ENCODE measurements at places on chromosomes 6 and 20.

GRCh38 chr20:24257171-24257570, 212.3 kb upstream of the SYNDIG1 start:
- no peak for DNase-seq

DNA sequence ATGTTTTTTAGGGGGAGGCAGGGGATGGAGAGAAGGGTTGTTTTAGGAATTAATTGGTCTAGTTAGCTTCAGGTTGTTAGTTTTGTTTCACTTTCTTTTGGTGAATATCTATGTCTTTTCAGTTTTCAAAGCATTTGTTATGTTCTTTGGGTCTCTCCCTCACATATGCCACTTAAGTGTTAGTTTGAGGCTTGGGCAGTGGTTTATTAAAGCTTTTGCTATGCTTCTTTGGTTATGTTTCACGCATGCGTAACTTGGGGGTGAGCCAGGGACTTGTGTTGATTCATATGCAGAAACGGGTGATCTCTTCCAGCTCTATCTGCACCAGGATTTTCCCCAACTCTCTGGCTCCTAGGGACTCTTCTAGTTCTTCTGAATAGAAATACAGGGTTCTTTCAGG, 11.4 kb upstream of the MMS22L start:
- DNase-seq, result no peak

DNA sequence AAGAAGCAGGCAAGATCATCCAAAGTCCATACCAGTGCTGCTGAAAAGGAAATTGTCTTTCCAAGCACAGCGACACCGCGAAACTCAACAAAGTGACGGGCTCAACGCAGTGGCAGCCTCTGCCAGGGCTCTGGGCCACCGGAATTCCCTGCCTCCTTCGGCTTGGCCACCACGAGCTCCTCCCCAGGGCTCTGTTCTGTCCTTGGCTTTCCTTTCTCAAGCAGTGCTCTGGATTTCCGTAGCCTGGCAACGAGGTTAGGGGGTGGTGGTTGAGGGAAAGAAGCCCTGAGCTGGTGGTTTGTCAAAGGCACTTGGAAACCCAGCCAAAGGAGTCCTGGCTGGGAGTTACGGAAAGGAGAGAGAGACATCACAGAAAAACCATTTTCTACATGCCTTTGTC, 31.2 kb downstream of the PRR18 start:
- no peak for DNase-seq

DNA sequence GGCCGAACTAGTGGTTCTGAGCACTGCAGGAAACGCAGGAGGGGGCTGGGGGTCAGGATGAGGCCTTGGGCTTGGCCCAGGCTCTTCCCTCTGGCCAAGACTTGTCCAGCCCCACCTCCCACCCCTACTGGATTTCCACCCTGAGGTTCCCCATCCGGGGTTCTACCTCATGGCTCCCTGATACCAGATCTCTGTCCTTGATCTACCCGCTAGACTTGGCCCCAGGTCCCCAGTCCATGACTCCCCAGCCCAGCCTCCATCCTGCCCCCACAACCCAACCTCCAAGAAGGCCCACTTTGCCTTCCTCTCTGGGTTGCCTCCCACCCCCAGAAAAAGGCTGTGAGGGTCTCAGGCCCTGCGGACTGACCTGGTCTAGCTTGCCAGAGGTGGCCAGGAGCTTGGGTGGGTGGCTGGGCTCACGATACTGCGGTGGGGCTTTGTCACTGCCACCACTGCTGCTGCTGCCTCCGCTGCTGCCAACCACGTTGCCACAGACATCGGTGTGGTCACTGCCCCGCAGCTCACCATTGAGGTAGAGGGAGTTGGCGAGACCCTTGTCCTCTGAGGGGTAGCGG, 6.8 kb upstream of the FASTKD5 start:
- DNase-seq, result no peak

DNA sequence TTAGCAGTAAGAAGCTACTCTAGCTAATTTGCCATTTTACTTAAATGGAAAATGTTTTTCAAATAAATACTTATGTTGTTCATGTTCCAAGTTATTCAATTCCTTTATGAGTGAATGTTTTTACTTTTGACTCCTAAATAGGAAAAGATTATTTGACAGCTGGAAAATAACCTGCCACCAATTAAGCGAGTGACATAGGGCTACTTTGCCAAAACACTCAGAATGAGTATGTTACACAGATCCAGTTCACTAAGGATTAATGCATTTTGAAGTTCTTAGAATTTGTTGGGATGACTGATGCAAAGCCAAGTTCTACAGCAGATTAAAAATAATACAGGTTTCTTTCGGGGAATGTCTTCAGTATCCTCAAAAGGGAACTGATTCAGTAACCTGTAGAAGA, 144.4 kb downstream of the ADGRG6 start:
- no peak for DNase-seq

DNA sequence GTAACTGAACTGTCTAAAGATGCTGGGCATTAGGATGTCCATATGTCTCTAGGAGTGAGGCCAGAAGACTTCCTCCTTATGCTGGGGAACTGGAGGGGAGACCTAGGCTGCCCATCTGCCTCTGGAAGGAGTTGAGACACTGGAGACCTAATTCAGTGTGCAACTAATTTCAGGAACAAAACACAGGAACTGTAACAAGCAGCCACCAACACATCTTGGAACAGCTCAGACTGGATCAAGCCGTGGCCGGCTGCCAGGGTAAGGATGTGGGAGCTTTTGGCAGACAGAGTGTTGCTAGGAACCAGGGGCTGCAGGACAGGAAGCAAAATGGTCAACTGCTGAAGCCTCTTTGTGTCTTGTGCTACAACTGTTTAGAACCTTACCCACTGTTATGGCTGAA, 16.4 kb upstream of the MAS1 start:
- DNase-seq, result no peak

GRCh38 chr6:21595285-21596144, 2.0 kb downstream of the SOX4 start:
- no peak for DNase-seq

- DNase-seq, result no peak
Observed at GRCh38 chr6:20819774-20820400, 285.6 kb downstream of the CDKAL1 start.

- no peak for DNase-seq
Observed at GRCh38 chr6:42224222-42225028, 6.8 kb upstream of the MRPS10 start.

GRCh38 chr6:14174226-14174625, 56.7 kb downstream of the CD83 start:
- no peak for DNase-seq
